ENCODE measurements at places on chromosomes 2 and 18.

GRCh38 chr18:2687390-2688001, 32.0 kb downstream of the SMCHD1 start:
- no peak for DNase-seq

DNA sequence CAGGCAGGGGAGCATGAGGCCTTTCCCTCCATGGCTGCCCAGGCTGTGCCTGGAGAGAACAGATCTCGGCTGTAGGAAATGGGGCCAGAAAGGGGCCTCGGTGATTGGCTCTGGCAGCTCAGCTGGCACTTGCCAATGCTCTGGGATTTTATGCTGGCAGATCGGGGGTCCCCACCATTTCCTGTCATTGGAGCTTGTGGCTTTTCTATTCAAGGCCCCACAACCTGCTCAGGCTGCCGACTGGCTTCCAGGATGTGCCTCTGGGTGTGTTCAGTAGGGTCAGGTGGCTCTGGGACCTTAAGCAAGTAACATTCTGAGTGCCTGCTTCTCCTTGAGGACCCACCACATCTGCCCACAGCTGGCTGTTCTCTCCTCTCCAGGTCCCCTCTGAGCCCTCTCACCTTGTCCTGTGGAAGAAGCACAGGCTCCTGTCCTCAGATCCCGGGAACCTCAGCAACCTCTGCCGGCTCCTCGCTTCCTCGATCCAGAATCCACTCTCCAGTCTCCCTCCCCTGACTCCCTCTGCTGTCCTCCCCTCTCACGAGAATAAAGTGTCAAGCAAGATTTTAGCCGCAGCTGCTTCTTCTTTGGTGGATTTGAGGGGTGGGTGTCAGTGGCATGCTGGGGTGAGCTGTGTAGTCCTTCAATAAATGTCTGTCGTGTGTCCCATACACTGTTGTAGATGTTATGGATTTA, 4.2 kb downstream of the GNLY start:
- DNase-seq, result no peak

- no peak for DNase-seq
Observed at GRCh38 chr2:4628998-4629501, 925.7 kb downstream of the DCDC2C start.

DNA sequence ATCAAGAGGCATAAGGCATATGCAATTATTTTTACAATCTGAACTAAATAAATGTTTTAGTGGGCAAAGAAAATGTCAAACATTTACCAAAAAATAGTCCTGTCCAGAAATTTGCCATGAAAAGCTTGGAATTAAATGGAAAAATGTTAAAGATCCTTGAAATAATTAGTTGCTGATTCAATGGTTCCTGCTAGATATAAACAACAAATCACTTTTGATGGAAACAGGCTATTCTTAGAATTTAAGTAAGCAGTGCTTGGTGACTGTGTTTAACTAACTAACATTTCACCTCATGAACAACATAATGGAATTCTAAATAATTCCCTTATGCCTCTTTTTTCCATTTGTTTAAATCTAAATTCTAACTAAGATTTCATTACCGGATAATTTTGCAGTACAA, 3.9 kb downstream of the RND3 start:
- DNase-seq, result no peak

DNA sequence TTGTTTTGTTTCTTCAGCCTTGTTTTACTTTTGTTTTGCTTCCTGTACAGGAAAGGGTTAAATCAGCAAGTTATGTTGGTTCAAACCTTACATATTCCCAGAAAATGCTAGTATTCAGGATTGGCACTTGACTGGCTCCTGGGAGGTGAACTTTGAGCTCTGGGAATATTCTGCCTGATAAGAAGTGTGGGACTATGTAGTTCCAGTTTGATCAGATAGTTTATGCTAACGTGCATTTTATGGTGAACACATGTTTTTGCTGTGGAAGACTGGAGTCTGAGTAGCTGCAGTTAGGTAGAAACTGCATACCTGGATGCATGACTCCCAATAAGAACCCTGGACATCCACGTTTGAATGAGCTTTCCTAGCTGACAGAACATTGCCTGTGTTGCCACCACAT, 603.1 kb upstream of the HS6ST1 start:
- DNase-seq, result no peak

GRCh38 chr2:56473524-56473923, 289.7 kb downstream of the CCDC85A start:
- no peak for DNase-seq

DNA sequence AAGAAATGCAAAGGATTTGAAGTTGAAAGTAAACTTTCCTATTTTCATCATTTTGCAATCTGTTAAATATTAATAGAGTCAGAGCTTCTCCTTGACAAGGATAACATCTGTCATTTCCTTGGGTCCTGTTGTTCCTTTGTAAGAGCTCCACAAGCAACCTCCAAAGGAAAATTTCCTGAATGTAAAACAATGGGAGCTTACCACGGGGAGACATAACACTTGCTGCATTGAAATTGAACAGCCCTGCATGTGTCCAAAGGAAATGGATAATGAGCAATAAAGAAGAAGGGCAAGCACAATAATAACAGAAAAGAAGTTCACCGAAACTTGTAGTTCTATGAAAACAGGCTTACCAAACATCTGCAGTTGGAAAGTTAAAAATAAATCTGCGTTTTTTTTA, 42.0 kb upstream of the SCG2 start:
- DNase-seq, result no peak

DNA sequence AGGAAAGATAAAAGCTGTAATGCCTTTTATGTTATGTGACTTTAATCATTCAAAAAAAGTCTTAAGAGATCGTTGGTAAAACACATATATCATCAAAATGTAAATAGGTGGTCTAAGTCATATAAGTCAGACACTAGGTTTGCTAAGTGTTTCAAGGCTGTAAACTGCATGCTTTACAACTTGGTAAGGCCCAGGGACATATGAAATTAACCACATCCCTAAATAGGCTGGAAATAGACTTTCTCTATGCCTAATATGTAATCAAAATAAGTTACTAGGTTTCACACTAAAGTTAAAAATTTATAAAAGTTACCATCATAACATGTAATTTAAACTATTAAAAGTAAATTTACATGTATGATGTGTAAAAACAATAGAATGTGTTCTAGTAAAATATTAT, 946.3 kb upstream of the LRATD1 start:
- no peak for DNase-seq

DNA sequence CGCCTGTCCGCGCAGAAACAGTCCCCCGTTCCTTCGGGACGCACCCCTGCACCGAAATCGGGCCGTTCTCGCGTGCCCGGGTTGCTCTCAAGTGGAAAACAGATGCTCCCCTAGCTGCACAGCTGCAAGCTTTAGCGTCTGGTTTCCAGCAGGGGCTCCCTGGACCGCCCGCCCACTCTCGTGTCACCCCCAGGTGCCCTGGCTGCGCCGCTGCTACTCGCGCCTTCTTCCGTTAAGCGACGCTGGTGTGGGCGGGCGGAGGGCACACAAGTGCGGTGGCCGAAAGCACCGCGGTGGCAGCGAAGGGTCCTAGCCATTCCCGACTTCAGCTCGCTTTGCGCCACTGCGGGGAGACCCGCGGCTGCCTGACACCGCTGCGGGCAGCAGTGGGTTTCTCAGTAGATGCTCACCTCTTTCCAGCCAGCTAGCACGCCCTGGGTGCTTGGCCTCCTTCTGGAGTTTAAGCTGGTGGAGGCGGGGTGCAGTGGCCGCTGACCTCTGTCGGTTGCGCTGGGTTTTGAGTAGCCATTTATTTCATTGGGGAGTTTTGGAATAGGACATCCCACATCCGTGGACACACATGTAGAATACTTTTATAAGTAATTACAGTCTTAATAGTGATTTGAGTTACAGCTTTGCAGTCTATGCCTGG, 806 bp downstream of the ZNF407 start:
- DNase-seq, result peak; percentile 87

DNA sequence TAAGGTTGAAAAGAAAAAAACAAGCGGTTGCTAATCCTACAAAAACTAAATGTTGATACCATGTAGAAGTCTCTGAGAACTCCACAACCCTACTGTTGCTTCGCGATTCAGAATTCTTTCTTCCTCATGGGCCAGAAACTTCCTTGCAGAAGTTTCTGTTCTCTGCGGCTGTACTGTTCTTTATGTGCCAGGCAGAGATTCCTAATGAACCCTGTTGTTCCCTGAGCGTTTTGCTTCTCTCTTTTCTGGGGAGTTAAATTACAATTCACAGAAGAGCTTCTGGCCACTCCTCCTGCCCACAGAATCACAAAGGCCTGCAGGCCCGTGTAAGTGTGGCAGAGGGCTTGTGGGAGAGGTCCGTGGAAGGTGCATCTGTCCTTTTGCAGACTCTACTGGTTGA, 1.8 kb upstream of the THNSL2 start:
- no peak for DNase-seq

GRCh38 chr2:96493072-96493471, 12.1 kb downstream of the NEURL3 start:
- DNase-seq, result no peak

GRCh38 chr2:54671875-54672589, 51.4 kb upstream of the EML6 start:
- no peak for DNase-seq

- DNase-seq, result no peak
Observed at GRCh38 chr2:143329288-143329687, 200.1 kb downstream of the ARHGAP15 start.

GRCh38 chr2:138830547-138830946, 50.4 kb upstream of the NXPH2 start:
- DNase-seq, result no peak

GRCh38 chr18:76499637-76500340, 4.7 kb upstream of the ZNF516 start:
- peak; percentile 71 for DNase-seq
